ENCODE measurements at places on chromosomes 11 and 22.

DNA sequence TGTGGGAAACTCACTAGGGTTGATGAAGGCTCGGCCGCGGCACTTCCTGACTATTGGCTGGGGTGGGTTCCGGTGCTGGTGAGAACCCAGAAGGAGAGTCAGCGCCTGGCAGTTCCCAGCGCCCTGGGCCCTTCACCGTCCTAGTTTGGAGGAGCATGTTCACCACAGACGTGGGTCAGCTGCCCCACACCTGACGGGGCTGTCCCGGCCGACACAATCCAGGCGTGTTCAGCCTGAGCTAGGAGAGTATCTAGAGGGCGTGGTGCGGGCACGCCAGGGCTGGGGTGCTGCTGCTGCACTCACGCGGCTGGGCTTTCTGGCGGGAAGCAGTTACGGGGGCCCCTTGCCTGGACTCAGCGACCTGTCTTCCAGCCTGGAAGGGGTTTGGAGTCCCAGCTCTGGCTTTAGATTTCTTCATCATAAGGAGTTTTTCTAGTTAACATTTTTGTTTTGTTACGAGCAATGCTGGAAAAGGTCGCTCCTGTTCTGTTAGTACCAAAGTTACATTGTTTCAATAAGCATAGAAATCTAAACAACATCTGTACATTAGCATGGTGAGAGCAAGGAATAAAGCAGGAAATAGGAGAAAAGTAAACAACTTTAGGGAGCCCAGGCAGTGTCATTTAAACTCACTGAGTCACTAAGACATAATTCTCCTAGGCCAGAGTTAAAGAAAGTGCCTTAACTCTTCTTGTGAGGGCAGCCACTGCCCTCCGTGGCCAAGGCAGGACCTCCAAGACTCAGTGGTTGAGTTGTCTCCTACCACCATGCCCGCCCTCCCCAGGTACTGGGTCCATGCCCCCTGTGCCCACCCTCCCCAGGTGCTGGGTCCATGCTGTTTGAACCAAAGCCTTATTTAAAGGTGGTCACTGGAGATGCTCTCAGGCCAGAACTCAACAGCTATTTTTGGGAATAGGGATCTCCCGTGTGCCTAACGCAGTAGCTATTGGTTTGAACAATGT lies 12.1 kb upstream of the ADORA2A start:
- no peak for DNase-seq

DNA sequence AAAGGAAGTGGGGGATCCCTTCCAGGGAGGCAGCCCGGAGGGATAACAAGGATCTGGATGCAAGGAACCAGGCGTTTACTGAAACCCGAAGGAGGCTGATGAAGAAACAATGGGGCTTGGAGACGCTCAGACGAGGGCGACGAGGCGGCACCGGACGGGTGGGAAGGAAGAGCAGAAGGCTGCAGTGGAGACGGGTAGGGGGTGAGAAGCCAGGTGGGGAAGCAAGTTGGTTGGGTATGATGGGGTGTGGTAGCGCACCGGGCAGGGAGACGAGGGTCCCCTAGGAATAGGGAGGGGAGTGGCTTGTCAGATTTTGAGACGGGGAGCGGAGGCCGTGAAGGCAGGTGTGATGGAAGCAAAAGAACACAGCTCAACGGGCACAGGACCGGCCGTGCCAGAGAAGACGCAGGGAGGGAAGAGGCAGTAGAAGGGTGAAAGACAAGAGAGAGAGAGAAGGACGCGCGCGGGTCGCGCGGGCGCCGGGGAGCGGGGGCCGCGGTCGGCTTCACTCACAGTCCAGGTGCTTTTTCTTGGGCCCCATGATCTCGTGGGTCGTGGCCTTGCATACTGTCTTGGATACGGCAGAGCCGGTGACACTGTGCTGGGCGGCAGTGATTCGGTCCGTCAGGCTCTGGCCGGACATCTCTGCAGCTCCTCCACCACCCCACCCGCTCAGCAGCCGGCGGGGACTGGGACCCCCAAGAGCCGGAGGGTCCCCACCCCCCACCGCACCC lies 579 bp downstream of the PICALM start:
- no peak for DNase-seq

DNA sequence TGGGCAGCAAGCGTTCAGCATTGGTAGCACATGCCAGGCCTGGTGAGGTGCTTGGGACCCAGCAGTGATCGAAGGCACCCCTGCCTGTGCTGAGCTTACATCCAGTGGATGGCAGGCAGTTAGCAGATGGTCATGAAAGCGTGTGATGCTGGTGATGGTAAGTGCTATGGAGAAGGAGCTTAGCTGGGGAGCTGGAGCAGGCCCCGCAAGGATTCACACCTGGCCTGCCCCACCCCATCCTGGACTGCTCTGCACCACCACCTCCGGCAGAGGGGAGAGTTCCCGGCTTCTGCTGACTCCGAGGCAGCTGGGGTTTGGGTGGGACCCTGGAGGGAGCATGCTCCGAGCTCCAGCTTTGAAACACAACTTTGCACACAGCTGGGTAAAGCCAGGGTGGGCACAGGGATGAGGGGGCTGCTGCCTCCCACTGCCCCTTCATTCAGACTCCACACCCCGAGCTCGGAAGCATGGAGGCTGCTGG lies 16.2 kb downstream of the MPPED1 start:
- DNase-seq: no peak

DNA sequence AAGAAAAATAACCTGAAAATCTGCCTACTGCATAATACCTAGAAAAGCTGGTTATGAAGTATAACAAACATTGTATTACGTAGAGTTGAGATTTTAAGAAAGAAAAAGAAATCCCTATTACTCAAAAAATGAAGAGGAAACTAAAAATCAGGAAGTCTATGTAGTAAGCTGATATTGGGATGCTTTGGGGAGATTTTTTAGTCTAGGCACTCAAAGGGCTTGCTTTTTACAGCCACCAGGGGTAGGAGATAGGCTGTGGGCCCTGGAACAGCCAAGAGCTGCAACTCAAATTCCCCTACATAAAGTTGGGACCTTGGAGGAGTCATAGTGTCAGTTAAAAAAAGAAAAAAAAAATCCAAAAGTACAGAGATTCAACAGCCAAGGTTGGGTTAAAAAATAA lies 90.4 kb downstream of the RELT start:
- no peak for DNase-seq

- DNase-seq: no peak
Observed at GRCh38 chr11:14012846-14013245, 50.3 kb downstream of the SPON1 start.

DNA sequence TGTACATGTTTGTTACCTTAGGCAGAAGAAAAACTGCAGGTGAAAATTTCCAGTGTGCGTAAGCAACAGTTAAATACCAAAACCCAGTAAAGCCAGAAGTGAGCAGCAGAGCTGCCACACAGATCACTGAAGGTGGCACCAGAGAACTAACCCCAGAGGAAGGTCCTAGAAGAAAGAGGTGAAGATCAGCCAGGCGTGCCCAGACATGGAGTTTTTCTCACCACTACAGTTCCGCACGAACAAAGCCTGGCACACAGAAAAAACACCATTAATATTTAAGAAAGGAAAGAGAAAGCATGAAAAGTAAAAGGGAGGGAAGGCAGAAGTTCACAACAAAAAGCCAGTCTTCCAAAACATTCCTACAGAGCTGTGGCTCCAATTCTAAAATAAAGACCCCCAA lies 60.7 kb downstream of the STK33 start:
- no peak for DNase-seq

- no peak for DNase-seq
Observed at GRCh38 chr11:71488681-71489270, 35.8 kb downstream of the NADSYN1 start.

- DNase-seq: no peak
Observed at GRCh38 chr11:74670171-74670570, 61.1 kb downstream of the CHRDL2 start.

- no peak for DNase-seq
Observed at GRCh38 chr11:95803973-95804372, 13.7 kb downstream of the CEP57 start.

GRCh38 chr11:236774-237767 lies at the start of gene PSMD13:
TSS of gene PSMD13 (plus strand) at chr11:236976. CDS start at chr11:237050, 74 bp downstream.
- peak; percentile 84 for DNase-seq

- no peak for DNase-seq
Observed at GRCh38 chr22:23258826-23259170, 78.5 kb downstream of the BCR start.

GRCh38 chr11:69848201-69848600 lies 29.0 kb upstream of the FGF3 start:
- peak; percentile 12 for DNase-seq

GRCh38 chr11:8373519-8374432 lies 110.1 kb upstream of the LMO1 start:
- DNase-seq: no peak

GRCh38 chr11:26014456-26015115 lies 317.3 kb upstream of the ANO3 start:
- DNase-seq: no peak

- DNase-seq: no peak
Observed at GRCh38 chr11:2708151-2708581, 8.4 kb upstream of the KCNQ1OT1 start.

DNA sequence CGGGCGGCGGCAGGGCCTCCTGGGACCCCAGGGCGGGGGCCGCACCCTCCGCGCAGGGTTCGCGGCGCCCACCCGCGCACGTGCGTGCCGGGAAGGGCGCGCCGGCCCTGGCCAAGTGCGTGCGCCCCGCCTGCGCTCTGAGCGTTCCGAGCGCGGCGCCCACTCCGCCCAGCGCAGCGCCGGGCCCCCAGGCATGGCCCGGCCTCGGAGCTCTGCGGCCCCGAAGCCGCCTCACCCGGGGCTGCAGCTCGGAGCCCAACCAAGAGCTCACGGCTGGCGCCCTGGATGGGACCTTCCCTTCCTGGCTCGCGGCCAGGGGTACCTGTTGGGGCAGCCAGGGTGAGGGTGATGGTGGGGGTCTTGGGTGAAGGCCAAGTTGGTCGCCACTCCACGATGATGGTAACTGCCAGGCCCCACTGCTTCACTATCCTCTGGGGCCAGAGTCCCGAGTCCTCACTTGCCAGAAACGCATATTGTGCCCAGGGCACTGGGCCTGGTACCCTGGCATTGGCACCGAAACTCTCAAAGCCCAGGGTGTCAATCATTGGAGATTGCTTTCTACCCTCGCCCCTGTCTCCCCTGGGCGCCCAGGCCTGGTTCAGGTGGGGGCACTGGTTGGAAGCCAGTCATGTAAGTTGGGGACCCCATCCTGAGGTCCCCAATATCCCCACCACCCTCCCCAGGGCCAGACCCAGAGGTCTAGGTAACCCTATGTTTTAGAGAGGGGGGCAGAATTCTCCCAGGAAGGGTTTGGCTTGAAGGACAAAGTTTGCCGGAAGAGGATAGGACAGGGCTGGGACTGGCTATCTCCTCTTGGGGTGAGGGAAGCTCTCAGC lies 882 bp downstream of the ANO1 start:
- DNase-seq: no peak

DNA sequence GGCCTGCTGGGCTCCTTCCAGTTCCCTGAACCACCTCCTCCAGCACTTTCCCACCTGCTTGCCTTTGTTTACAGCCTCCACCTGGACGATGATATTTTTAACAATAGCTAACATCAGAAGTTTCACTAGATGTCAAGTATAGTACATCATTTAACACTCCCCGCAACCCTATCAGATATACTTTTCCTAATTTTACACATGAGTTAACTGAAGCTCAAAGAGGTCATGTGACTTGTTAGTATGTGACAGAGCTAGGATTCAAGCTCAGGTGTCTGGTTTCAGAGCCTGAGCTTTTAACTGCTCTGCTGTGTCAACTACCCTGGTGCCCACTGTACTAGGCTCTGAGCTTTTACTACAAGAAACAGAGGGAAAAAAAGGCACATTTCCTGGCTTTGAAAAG lies 14.3 kb upstream of the HPX start:
- DNase-seq: no peak

GRCh38 chr11:97351939-97352338 lies 962.1 kb downstream of the JRKL start:
- peak; percentile 48 for DNase-seq

DNA sequence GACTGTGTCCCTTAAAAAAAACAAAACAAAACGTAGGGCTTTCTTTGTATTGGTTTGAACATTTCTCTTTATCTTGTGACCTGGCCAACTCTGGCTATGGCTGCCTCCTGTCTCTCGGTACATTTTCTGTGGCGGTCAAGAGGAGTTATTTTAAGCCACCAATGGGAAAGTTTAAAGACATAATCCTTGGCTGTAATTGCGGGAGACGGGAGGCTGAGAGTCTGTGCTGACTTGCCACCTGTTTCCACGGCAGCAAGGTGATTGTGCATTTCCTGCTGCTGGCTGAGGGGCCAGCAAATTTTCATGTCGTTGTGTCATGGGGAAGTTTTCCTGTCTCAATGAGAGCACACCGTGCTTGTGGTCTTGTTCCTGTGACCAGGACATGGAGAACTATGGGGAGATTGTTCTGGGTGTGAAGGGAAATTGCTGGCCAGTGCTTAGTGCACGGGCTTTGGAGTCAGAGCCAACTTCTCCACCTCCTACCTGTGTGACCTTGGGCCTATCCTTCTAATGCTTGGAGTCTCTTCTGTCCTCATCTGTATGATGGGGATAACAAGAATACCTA lies 11.0 kb downstream of the PTPRJ start:
- DNase-seq: no peak

- no peak for DNase-seq
Observed at GRCh38 chr11:107929611-107930200, 1.5 kb downstream of the RAB39A start.

DNA sequence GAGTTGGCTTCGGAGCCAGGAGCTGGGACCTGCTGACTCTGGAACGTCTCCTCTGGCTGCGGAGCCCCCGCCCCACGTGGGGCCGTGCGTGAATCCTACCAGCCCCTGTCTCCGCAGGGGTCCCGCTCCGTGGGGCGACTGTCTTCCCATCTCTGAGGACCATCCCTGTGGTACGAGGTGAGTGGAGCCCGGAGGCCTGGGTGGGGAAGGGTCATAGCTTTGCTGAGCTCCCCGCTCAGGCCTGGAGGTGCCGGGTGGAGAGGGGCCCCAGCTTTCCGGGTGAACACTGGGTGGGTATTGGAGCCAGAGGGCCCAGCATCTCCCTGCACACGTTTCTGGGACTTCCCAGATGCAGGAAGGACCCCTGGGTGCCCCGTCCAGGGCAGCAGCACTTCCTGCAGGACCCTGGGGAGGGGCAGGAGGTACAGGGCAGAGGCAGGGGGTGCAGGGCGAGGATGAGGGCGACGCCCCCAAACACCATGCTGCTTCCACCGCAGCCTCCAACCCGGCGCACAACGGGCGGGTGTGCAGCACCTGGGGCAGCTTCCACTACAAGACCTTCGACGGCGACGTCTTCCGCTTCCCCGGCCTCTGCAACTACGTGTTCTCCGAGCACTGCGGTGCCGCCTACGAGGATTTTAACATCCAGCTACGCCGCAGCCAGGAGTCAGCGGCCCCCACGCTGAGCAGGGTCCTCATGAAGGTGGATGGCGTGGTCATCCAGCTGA lies 3.8 kb downstream of the MUC5AC start:
- DNase-seq: no peak

GRCh38 chr11:93817426-93818348 lies 32.7 kb downstream of the VSTM5 start:
- no peak for DNase-seq

- DNase-seq: no peak
Observed at GRCh38 chr11:122703541-122704272, 48.2 kb downstream of the UBASH3B start.

- DNase-seq: no peak
Observed at GRCh38 chr11:19879307-19880087, 166.9 kb downstream of the NAV2 start.
